ENCODE measurements at places on chromosomes 13 and 19.

- DNase-seq: no peak
Observed at GRCh38 chr19:14354445-14354844, 26.8 kb upstream of the ADGRE5 start.

- DNase-seq: no peak
Observed at GRCh38 chr13:76886005-76886291, 257 bp downstream of the KCTD12 start.

DNA sequence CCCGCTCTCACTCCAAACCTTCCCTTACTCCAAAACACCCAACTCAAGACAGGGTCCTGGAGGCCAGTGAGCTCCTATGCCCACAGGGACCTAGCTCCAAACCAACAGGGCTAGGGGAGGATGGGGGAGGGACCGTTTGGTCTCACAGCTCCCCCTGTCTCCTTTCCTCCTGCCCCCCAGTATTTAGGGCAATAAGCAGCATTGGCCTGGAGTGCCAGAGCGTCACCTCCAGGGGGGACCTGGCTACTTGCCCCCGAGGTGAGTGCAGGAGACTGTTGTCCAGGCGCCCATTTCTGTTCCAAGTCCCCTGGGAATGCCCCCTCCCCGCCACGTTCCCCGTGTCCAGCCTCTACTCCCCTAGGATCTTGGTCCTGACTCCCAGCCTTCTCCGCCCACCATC lies 792 bp downstream of the RETN start:
- DNase-seq: no peak

DNA sequence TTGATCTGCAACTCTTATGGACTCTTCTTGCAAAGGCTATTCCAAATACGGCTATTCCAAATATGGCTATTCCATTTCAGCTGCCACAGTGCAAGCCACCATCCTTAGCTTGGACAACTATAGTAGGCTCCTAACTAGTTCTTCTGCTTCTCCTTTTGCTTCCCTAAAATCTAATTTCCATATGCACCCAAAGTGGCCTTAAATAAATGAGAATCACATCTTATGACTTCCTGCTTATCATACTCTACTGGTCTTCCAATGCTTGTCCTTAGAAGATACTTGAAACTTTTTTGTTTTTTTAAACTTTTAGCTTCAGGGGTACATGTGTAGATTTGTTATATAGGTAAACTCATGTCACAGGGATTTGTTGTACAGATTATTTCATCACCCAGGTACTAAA lies 4.9 kb downstream of the UCHL3 start:
- no peak for DNase-seq

- DNase-seq: no peak
Observed at GRCh38 chr19:9868983-9869617, 34.0 kb downstream of the PIN1 start.

All from head of caudate nucleus (tissue), 42 donors.